Activated T-helper 2 cell treated with anti-CD3 and anti-CD28 coated beads, Interferon-gamma antibody, Interleukin-2, Interleukin-4, amounts not matched to agents 10 μg/mL and 5 μg/mL and 100 μg/mL, durations not matched to agents 14 hours and 24 hours and 36 hours (primary cell): ENCODE measurements at places on chromosomes 2 and 18. TPM values are rescaled to one million over a fixed set of nuclear protein-coding genes. Genes with fewer than 3 reads are reported as not detected.

Gene NETO1
- 0.18 TPM in 1 of 2 replicates, not detected in the other for total RNA-seq

Gene OTOF
- 9.8 and 12.3 TPM in 2 replicates for total RNA-seq

Gene GPR17
- not detected in 2 replicates for total RNA-seq

DNA sequence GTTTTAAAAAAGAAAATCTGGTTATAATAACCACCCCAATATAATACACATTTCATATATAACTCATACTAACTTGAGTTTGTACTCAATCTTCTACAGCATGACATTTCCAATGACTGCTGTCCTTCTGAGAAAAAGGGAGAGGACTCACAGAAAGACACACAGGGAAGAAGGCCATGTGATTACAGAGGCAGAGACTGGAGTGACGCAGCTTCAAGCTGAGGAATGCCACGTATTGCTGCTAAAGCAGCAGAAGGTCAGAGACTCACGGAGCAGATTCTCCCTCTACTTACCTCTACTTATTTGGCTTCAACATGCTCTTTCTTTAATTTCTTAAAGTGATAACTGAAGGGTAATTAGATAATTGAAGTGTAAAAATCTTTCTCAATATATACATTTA, 753.5 kb upstream of the PKDCC start:
- no peaks in the 10 kb centered on the region for H3K36me3 ChIP-seq
- no peak for DNase-seq
- no peaks in the 10 kb centered on the region for H3K4me1 ChIP-seq
- no peaks in the 10 kb centered on the region for H3K27me3 ChIP-seq
- H3K27ac ChIP-seq, result no peak overlapping the region

DNA sequence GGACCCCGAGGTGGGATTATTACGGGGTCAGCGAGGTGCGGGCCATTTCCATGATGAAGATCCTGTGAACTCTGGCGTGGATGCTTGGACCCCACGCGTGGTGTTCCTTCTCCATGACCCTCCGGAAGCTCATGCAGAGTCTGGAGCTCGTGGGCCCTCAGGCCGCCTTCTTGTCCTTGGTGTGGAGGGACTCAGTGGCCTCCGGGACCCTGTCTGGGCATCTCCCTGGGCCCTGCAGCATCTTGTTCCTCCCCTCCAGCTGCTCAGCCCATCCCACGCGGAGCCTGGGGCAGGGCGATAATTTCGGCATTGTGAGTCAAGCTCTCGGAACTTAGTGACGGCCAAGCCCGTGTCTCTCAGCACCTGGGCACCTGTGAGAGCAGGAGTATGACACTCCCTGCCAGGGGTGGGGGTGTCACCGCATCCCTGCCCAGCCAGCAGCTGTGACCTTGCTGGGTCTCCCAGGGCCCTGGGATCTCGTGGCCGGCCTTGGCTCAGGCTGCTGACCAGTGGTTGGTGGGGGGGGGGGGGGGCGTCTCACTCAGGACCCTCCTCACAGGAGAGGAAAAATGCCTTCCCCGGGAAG, 24.6 kb downstream of the RTP5 start:
- H3K27me3 ChIP-seq, result peaks cover 2% of the 10 kb centered on the region
- H3K4me3 ChIP-seq, result no peak overlapping the region
- peaks cover 1% of the 10 kb centered on the region for H3K4me1 ChIP-seq
- H3K27ac ChIP-seq, result no peak overlapping the region

- no peaks in the 10 kb centered on the region for H3K4me1 ChIP-seq
- no peak overlapping the region for H3K4me3 ChIP-seq
- H3K27me3 ChIP-seq, result no peaks in the 10 kb centered on the region
These were observed 125.8 kb downstream of the NETO1 start for GRCh38 chr18:72742002-72742401.

- H3K27me3 ChIP-seq, result no peaks in the 10 kb centered on the region
- peaks cover 73% of the 10 kb centered on the region for H3K4me1 ChIP-seq
- H3K27ac ChIP-seq, result no peak overlapping the region
- peaks cover 25% of the 10 kb centered on the region for H3K36me3 ChIP-seq
- no peak overlapping the region for H3K4me3 ChIP-seq
These were observed 209.9 kb upstream of the TRIB2 start for GRCh38 chr2:12506846-12507245.

DNA sequence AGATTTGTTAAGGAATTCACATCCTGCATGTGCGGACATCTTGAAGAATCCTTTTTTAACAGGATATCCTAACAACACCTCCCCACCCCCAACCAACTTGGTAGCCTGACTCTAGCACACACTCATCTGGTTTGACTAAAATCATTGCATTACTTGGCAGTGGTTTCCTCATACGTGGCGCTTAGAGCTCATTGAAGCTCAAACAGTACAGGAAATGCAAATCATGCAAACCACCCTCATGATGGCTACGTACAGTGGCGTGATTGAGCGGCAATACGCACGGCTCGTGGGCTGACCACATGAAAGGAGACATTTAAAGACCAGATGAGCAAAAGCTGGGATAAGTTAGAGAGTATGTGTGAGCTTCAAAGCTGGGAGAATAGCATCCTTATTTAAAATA, 336.2 kb downstream of the ZEB2 start:
- peak; percentile 76 for DNase-seq
- H3K27me3 ChIP-seq, result no peaks in the 10 kb centered on the region
- peaks cover 61% of the 10 kb centered on the region for H3K36me3 ChIP-seq
- H3K27ac ChIP-seq, result peak overlapping the region; percentile 94
- peak overlapping the region; percentile 44 for H3K4me3 ChIP-seq

DNA sequence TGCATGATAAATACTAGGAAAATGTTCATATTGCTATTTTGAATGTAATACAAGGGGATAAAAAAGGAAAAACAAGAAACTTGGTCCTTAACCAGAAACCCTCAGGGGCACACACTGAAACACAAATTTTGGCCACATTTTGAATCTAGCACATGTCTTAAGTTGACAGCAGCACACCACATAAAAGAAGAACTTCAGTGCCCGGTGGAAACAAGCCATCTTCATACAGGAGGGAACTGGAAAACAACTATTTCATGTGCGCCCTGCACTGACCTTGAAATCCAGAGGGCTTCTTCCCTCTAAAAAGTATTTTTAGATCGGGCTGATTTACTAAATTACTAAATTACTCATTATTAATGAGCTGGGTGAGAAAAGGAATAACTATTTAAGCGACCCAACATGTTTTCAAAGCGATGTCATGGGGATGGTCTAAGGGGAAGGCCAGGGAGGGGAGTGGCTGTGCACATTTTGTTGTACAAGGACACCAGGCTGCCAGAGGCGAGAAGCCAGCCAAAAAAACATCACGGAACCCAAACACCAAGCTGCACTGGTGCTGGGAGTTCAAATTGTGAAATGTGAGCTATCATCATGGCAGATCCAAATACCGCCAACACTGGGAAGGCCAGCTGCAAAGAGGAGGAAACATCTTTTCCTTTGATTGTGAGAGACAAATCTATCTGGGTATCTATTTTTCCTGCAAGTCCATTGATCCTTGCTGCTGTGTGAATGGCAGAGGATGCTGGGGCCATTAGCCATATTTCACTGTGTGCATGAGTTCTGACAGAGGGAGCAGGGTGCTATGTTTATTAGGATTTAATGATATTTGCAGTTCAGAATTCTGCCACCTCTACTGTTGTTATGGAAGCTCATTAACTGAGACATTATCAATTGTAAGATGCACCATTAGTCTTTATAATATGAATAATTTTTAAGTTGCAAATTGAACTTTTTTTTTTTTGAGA, 150.7 kb upstream of the LMAN1 start:
- no peaks in the 10 kb centered on the region for H3K27me3 ChIP-seq
- no peak overlapping the region for H3K27ac ChIP-seq
- no peak for DNase-seq
- H3K4me1 ChIP-seq, result no peaks in the 10 kb centered on the region
- H3K4me3 ChIP-seq, result no peak overlapping the region

DNA sequence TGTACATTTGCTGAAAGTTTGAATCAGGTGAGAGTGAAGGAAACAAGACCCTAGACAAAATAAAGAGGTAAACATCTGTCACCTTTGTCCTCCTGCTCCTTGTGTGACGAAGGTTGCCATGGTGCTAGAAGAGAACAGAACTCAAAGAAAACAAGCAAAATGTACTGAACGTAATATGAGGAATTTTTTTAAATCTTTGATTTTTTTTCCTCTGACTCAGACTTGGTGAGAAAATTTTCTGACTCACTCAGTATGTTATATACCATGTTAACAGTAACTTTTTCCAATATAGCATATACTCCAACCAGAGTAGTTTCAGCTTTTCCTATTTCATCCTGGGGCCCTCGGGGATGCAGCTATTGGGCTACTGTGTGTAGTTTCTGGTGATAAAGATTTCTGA, 2114.6 kb upstream of the PIK3C3 start:
- no peaks in the 10 kb centered on the region for H3K36me3 ChIP-seq
- no peaks in the 10 kb centered on the region for H3K4me1 ChIP-seq
- H3K27me3 ChIP-seq, result peaks cover 9% of the 10 kb centered on the region
- no peak for DNase-seq
